Stimulated activated CD4-positive, alpha-beta T cell treated with anti-CD3 and anti-CD28 coated beads, Interleukin-1b, Interleukin-23, amount 100 ng/mL, for 24 hours (primary cell): ENCODE measurements at places on chromosomes 16 and 17.

DNA sequence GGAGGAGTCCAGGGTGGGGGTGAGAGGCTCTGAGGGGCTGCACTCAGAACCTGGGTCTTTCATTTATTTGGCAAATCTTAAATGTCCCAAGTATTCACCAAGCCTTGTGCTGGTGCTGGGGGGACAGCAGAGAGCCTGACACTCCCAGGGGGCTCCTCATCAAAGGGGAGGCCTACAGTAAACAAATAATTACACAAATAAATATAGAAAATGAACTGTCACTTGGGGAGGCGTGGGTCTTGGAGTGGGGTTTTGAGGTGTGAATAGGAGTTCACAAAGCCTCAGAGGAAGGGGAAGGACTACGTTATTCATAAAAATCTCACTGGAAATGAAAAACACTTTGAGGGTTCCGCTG lies 15.2 kb upstream of the PRM1 start:
- no peak for DNase-seq

DNA sequence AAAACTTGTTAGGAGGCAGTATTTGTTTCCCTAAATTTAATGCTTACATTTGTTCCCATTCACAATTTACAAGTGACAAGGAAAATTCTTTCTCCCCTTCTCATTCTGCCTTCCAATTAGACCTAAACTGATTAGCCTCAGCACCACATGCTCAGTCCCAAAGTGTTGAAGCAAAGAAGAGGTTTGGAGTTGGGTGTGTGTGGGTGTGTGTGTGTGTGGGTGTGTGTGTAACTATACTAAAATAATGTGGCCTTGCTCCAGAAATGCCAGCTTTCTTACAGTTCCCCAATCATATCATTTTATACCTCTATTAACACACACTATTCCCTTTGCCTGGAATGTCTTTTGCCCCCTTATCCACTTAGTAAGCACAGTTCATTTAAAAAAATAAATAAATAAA lies 6.9 kb upstream of the UTP6 start:
- no peak for DNase-seq

- DNase-seq, result no peak
These were observed 34.4 kb upstream of the MNT start for GRCh38 chr17:2435181-2435741.

- DNase-seq, result no peak
These were observed 28.1 kb downstream of the VWA3A start for GRCh38 chr16:22120440-22120839.

GRCh38 chr16:74279266-74279665 lies 17.3 kb upstream of the PSMD7 start:
- DNase-seq, result no peak

DNA sequence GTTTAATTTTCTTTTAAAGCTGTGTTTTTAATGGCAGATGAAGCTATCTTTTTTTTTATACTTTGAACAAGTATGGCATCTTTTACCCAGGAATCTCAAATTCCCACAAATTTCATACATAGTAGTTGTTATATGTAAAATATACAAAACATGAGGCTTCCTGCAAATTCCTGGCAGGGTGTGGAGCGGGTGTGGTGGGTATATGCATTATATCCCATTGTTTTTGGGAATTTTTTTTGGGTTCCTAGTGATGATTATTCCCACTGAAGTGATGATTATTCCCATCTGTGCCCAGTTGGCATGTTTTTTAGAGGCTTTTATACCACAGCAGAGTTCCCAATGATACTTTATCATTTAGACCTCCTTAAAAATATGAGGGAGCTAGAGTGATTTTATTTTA lies 320.4 kb downstream of the ZFHX3 start:
- DNase-seq, result no peak

GRCh38 chr16:24609740-24610415 lies 70.5 kb downstream of the RBBP6 start:
- DNase-seq, result peak; percentile 3
